ENCODE measurements at places on chromosomes 1 and 21.

DNA sequence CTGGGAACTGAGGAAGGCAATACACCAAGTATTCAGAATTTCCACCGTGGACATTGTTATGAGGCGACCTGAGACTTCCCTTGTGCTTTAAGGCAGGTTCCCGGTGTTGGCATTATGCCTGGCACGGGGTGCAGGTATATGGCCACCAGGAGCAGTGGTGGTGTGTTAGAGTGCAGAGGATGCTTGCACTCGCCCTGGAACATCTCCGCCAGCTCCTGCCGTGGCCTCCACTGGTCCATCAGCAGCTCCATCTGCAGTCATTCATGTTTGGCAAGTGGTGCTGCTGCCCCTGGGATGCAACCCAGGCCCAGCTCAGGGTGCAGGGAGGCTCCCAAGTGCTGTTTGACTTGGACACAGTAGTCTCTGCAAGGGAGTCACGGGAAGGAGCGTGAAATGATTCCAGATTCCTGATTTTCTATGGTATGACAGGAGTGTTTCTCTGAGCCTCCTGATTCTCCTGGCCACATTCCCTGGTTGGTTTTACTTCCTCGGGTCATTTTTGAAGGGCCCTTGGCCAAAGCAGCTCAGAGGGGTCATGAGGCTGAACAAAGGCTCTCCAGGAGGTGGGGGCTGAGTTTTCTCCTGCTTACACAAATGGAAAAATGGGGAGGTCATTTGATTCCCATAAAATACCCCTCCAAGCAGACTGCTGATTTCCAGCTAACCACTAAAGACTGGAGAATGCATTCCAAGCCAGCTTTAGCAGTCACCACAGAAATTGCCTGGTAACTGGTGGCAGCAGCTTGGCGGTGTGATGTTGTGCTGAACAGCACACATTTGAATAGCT is 60.4 kb upstream of the PSEN2 start:
- peak overlapping the region; percentile 21 for H3K27ac ChIP-seq
- H3K4me1 ChIP-seq: no peaks in the 10 kb centered on the region
- no peaks in the 10 kb centered on the region for H3K36me3 ChIP-seq
- no peak for DNase-seq
- no peaks in the 10 kb centered on the region for H3K27me3 ChIP-seq

- H3K4me1 ChIP-seq: no peaks in the 10 kb centered on the region
- H3K27ac ChIP-seq: no peak overlapping the region
Observed at GRCh38 chr1:68101829-68102228, 51.4 kb upstream of the DIRAS3 start.

- no peak overlapping the region for H3K27ac ChIP-seq
- H3K36me3 ChIP-seq: no peaks in the 10 kb centered on the region
- no peak overlapping the region for H3K4me3 ChIP-seq
- peaks cover 38% of the 10 kb centered on the region for H3K4me1 ChIP-seq
- no peak for DNase-seq
Observed at GRCh38 chr1:31744165-31744888, 19.8 kb downstream of the ADGRB2 start.

GRCh38 chr1:155527677-155528076 is 34.9 kb downstream of the ASH1L start:
- no peak for DNase-seq
- H3K27me3 ChIP-seq: no peaks in the 10 kb centered on the region
- H3K27ac ChIP-seq: no peak overlapping the region
- H3K4me1 ChIP-seq: peaks cover 64% of the 10 kb centered on the region

GRCh38 chr1:160177667-160178066 is 12.7 kb upstream of the CASQ1 start:
- H3K4me1 ChIP-seq: peaks cover 1% of the 10 kb centered on the region
- no peak overlapping the region for H3K27ac ChIP-seq
- no peak overlapping the region for H3K4me3 ChIP-seq
- peaks cover 36% of the 10 kb centered on the region for H3K27me3 ChIP-seq
- DNase-seq: no peak

GRCh38 chr1:85462931-85463649 is 1.9 kb downstream of the DDAH1 start:
- H3K4me3 ChIP-seq: no peak overlapping the region
- no peak for DNase-seq
- H3K27ac ChIP-seq: no peak overlapping the region
- peaks cover 4% of the 10 kb centered on the region for H3K4me1 ChIP-seq
- H3K27me3 ChIP-seq: peaks cover 36% of the 10 kb centered on the region

- H3K4me1 ChIP-seq: no peaks in the 10 kb centered on the region
- no peak overlapping the region for H3K4me3 ChIP-seq
- no peak overlapping the region for H3K27ac ChIP-seq
Observed at GRCh38 chr21:45348591-45349327, 56.2 kb upstream of the COL18A1 start.

- no peaks in the 10 kb centered on the region for H3K27me3 ChIP-seq
- H3K36me3 ChIP-seq: peaks cover 37% of the 10 kb centered on the region
- no peak for DNase-seq
- H3K4me1 ChIP-seq: peaks cover 63% of the 10 kb centered on the region
- peak overlapping the region; percentile 94 for H3K4me3 ChIP-seq
Observed at GRCh38 chr1:244836135-244836521, 670 bp downstream of the COX20 start.

DNA sequence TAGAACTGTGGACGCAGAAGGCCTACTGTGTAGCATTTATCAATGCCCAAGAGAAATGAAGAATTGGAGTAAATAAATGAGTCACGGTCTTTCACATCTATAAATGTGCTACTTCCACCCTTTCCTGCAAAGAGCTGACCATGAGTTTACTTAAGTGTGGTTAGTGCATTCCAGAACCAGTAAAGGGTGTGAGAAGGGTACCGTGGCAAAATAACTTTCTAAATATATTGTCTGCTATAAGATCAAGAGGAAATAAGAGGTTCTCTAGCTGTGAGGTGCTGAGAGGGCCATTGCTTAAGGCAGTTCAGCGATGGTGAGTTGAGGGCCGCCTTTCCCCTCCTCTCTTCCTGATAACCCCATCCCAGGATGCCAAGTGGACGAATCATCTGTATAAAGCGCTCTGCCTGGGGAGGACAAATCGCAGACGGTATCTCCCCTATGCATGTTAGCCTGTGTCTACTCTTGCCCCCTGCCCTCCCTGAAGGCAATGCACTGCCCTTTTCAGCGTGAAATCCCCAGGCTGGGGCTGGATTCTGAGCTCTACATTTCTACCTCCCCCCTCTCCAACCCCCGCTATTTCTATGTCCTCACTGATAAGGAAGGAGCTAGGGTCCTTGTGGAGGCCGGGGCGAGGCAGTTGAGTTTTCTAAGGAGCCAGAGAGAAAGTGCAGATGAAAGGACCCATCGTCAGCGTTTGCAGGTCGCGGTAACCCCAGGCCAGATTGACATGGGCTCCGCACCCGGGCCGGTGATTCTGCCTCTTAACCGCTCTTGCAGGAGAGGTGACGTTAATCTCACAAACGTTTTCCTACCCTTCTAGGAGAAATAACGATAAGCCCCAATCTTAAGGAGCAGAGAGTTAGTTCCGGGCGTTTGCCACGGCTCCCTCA is 1.5 kb upstream of the NCAM2 start:
- H3K4me1 ChIP-seq: peaks cover 4% of the 10 kb centered on the region
- H3K4me3 ChIP-seq: peak overlapping the region; percentile 77
- peaks cover 27% of the 10 kb centered on the region for H3K27me3 ChIP-seq
- no peak overlapping the region for H3K27ac ChIP-seq

DNA sequence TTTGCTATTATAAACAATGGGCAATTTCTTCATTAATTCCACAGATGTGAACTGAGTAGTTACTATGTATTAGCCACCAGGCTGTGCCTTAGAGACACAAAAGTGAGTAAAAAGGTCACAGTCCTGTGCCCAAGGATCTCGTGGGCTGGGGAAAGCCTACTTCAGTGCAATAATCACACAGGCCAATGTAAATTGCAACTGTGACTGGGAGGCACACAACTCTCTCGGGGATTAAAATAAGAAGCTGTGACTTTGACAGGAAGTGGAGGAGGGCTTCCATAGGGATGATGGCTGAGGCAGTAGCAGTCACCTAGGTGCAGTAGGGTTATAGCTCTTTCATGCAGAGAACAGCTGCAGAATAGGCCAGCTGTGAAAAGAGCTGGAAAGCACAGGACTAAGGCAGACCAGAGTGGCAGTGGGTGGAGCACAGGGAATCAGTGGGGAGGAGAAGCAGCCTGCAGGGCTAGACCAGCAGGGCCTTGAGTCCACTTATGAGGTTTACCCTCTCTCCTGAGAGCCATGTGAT is 121.9 kb downstream of the MAB21L3 start:
- no peak for DNase-seq
- H3K4me1 ChIP-seq: peaks cover 11% of the 10 kb centered on the region
- H3K27me3 ChIP-seq: peaks cover 12% of the 10 kb centered on the region
- no peaks in the 10 kb centered on the region for H3K36me3 ChIP-seq
- no peak overlapping the region for H3K4me3 ChIP-seq
- no peak overlapping the region for H3K27ac ChIP-seq

GRCh38 chr1:175690915-175691314 is 52.5 kb downstream of the TNR start:
- no peaks in the 10 kb centered on the region for H3K36me3 ChIP-seq
- H3K27me3 ChIP-seq: peaks cover 25% of the 10 kb centered on the region
- peaks cover 6% of the 10 kb centered on the region for H3K4me1 ChIP-seq
- H3K27ac ChIP-seq: no peak overlapping the region

DNA sequence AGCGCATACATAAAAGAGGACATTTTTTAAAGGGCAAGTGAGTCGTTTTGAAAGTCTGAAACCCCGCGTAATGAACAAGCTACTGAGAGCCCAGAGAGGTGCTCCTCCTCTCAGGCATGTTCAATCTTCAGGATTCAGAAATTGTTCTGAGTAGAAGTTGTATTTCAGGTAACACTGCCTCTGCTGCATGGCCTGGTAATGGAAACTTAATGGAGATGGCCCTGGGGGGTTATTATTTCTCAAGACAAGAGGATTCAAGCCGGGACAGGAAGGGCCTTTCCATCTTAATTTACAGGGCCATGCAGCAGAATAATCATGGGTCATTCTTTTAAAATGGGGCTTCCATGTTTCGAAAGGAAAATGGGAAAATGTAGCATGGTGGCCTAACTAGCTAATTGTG is 42.1 kb upstream of the MARK1 start:
- H3K4me3 ChIP-seq: no peak overlapping the region
- no peak for DNase-seq
- H3K27me3 ChIP-seq: peaks cover 21% of the 10 kb centered on the region
- no peak overlapping the region for H3K27ac ChIP-seq

DNA sequence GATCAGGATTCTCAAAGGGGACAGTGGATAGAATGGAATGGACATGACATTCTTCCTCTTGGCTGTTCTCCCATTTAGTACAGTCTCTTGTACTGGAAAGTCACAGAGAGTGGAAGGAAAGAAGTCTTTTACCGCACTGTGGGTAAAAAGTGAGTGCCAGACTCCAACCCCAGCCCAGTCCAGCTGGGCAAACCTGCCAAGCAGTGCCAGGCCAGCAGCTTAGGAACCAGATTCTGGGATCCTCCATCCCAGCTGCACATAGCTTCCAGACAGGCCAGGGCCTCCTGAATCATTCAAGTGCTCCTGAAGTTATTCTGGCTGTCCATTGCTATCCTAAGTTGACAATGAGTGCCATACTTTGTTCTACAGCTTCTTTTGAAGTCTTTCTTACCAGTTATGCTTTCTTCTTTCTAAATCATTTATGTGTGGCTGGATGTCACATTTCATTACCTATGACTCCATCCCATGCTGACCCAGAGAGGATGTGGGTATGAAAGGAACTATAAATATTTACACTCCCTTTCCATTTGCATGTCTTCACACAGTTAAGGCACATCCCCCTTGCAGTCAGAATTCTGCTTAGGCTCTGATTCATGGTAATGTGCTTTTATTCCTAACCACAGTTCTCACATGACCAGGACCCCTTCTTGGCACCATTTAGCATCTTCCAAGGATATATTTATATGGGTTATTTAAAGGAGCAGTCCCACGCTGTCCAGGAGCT is 88.9 kb downstream of the AK5 start:
- H3K4me3 ChIP-seq: no peak overlapping the region
- no peaks in the 10 kb centered on the region for H3K4me1 ChIP-seq
- no peak overlapping the region for H3K27ac ChIP-seq
- no peaks in the 10 kb centered on the region for H3K27me3 ChIP-seq
- no peak for DNase-seq

GRCh38 chr1:65558215-65558614 is 137.7 kb downstream of the LEPR start:
- H3K4me3 ChIP-seq: no peak overlapping the region
- H3K36me3 ChIP-seq: no peaks in the 10 kb centered on the region
- no peaks in the 10 kb centered on the region for H3K4me1 ChIP-seq

GRCh38 chr1:184362876-184363275 is 24.0 kb upstream of the C1orf21 start:
- H3K4me3 ChIP-seq: no peak overlapping the region
- H3K4me1 ChIP-seq: no peaks in the 10 kb centered on the region
- no peak for DNase-seq
- H3K27me3 ChIP-seq: peaks cover 6% of the 10 kb centered on the region
- H3K36me3 ChIP-seq: no peaks in the 10 kb centered on the region

GRCh38 chr1:203512848-203513584 is 19.1 kb downstream of the OPTC start:
- H3K27me3 ChIP-seq: peaks cover 10% of the 10 kb centered on the region
- H3K27ac ChIP-seq: peak overlapping the region; percentile 78
- H3K36me3 ChIP-seq: no peaks in the 10 kb centered on the region
- peak; percentile 63 for DNase-seq
- no peak overlapping the region for H3K4me3 ChIP-seq
- H3K4me1 ChIP-seq: peaks cover 16% of the 10 kb centered on the region

DNA sequence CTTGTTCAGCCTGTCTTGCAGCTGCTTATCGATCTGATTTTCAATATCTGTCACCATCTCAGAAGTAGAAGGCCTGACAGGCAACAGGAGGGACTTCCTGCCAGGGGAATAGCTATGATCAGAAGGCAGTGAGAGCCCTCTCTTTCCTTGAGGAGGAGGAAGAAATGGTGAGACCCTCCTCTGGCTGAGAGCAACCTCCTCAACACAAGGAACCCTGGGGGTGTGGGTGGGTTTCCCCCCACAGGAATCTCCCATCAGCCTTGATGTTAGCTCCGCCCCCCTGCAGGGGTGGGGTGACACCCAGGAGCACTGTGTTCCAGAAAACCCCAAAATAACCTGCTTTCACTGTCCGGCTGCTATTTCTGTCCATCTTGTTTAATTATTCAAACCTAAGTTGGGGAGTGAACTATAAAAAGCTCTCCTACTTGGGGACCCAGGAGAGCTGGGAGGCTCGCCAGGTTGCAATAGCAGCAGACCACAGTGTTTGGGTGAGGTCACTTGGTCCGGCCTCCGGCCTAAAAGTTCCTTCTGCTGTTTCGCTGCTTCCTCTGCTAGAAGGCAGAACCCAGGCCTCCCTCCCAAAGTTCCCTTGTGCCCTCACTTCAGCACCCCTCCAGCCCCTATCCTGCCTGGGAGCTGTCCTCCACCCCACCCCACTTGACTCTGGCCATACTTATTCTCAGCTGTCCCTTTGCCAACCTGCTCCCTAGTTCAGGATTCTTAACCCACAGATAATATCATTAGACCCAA is 7.8 kb upstream of the MEF2D start:
- peaks cover 38% of the 10 kb centered on the region for H3K4me1 ChIP-seq
- peaks cover 2% of the 10 kb centered on the region for H3K36me3 ChIP-seq
- H3K4me3 ChIP-seq: peak overlapping the region; percentile 81
- H3K27me3 ChIP-seq: no peaks in the 10 kb centered on the region

GRCh38 chr1:223087291-223088255 is 55.5 kb downstream of the TLR5 start:
- no peak overlapping the region for H3K27ac ChIP-seq
- DNase-seq: no peak
- H3K4me1 ChIP-seq: no peaks in the 10 kb centered on the region
- no peak overlapping the region for H3K4me3 ChIP-seq
- H3K27me3 ChIP-seq: peaks cover 8% of the 10 kb centered on the region

GRCh38 chr1:109454497-109455133 is 11.7 kb upstream of the SYPL2 start:
- H3K36me3 ChIP-seq: peaks cover 5% of the 10 kb centered on the region
- H3K27ac ChIP-seq: no peak overlapping the region
- no peaks in the 10 kb centered on the region for H3K4me1 ChIP-seq
- no peak overlapping the region for H3K4me3 ChIP-seq

All from stimulated activated naive B cell treated with anti-CD40 and anti-IgM and Interleukin-4, amounts not matched to agents 10 μg/mL and 1 μg/mL and 100 μg/mL, for 72 hours (primary cell).